ENCODE measurements at places on chromosomes 4 and X.

DNA sequence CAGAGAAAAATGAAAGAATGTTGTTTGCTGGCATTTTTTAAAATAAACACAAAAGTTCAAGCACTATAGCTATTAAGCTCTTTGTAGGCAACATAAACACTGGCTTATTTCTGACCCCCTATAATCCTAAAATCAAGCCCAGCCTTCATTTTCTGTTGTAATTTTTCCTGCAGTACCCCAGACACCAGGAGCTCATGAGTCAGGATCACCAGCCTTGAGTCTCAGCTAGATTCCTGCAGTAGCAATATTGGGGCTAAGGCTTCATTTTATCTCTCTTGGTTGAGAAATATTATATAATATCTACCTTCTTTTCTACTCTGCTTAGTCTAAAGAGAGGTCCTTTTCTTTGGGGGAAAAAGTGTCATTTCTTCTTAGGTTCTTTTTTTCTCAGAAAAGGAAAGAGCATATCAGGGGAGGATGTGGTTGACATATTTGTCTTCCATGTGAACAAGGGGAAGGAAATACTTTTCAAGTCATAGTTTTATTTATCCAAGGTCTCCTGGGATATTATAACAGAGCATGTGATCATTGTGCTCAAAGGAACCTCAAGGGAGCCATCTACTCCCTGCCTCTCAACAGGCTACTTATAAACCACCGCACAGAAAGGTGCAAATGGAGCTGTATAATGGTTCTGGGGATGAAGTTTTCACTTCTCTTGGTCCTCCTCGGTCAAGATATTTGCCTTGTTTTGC, 678.3 kb upstream of the NR3C2 start:
- no peak for DNase-seq

- DNase-seq: peak; percentile 14
Observed at GRCh38 chrX:154751203-154751668, 359 bp upstream of the GAB3 start.

GRCh38 chr4:110196871-110197528, 1.4 kb downstream of the ELOVL6 start:
- DNase-seq: peak; percentile 52

- no peak for DNase-seq
Observed at GRCh38 chrX:41875142-41875541, 48.2 kb downstream of the CASK start.

- peak; percentile 67 for DNase-seq
Observed at GRCh38 chrX:47523297-47523696, 37.7 kb upstream of the ARAF start.

GRCh38 chr4:138833974-138834373, 181.6 kb upstream of the NOCT start:
- no peak for DNase-seq

DNA sequence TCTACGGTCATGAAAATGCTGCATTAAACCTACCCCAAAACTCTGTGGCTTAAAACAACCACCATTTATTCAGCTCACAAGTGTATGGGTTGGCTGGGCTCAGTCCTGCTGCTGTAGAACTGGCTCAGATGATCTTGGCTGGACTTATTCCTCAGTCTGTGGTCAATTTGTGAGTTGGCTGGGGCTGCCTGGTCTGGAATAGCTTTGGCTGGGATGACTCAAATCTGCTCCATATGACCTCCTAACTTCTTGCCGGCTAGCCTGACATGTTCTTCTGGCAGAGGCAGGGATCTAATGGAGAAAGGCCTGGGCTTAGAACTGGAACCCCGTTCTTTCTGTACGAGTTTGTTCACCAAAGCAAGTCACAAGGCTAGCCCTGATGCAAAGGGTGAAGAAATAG, 71.7 kb downstream of the CFAP299 start:
- no peak for DNase-seq

- no peak for DNase-seq
Observed at GRCh38 chr4:155974476-155974749, 20.7 kb upstream of the CTSO start.

DNA sequence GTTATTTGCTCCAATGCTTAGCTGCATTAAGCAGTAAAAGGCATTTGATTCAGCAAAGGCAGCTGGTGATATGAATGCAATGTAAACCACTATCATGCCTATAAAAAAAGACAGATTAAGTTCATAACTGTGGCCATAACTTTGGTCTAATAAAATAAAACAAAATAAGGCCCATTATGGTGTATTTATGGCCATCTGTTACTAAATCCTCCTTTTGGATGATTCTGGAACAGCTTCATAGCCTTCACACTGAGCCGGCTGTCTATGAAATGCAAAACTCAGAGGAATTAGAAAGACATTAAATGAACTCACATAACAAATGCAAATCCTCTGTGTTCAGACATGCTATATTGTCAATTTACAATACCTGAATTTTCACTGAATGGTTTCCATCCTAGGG, 223.7 kb upstream of the FAT4 start:
- DNase-seq: no peak

- DNase-seq: no peak
Observed at GRCh38 chrX:38095971-38096529, 89.7 kb downstream of the SYTL5 start.

GRCh38 chr4:66123190-66123589, 452.9 kb upstream of the EPHA5 start:
- DNase-seq: no peak

DNA sequence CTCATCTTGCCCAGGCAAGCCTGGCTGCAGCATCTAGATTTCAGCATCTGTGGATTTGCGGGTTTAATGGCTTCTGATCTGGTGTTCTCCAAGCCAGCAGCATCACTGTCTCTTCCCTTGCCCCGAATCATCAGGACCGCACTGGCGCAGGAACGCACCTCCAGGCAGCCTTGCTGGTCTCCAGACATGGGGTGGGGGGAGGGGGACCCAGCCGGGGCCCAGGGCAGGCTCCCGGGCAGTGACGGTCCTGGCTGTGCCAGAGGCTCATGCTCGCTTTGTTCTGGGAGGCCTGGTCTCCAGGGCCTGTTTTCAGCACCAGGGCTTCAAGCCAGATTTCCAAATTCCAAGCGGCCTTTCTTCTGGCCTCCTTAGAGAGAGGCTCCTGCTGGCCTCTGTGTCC, 4.9 kb downstream of the CFAP99 start:
- no peak for DNase-seq

Data from stimulated activated naive CD4-positive, alpha-beta T cell (primary cell).